NCI-H2171 treated with DMSO at 0.1 percent for 48 hours (cell line): ENCODE measurements at places on chromosomes 4 and X.
A peak's percentile ranks its signal among the peaks of the same experiment; 100 is the strongest.

GRCh38 chrX:78314561-78314960, 12.8 kb downstream of the CYSLTR1 start:
- no peak for DNase-seq

GRCh38 chr4:14359991-14360390, 642.3 kb upstream of the CPEB2 start:
- DNase-seq = no peak

- no peak for DNase-seq
Observed at GRCh38 chrX:72395237-72395636, 89.5 kb upstream of the CITED1 start.

GRCh38 chrX:118807151-118808017, 16.2 kb upstream of the ZCCHC12 start:
- DNase-seq = peak; percentile 0

- peak; percentile 89 for DNase-seq
Observed at GRCh38 chr4:140151699-140152012, 2.3 kb downstream of the MAML3 start.

GRCh38 chr4:186651181-186651603, 72.5 kb downstream of the FAT1 start:
- no peak for DNase-seq

DNA sequence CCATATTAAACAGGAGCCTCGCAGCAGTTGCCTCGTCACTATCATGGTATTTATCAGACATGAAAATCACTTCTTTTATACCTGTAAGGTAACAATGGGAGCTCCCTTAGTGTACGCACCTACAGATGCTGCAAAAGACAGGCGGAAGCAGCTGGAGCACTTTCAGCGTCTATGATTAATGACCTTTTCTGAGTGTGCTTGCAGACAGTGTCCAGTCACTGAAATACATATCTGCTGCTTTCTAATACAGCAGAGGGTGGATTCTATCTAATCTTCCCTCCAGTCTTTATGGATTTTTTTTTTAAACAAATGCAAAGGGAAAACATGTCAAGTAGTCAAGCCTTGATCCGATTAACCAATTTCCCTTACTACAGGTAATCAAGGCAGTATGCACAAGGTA, 24.1 kb downstream of the DCTD start:
- DNase-seq = no peak

GRCh38 chr4:133968174-133968573, 233.4 kb downstream of the PABPC4L start:
- DNase-seq = no peak

- DNase-seq = no peak
Observed at GRCh38 chr4:83054928-83055327, 19.9 kb downstream of the COPS4 start.

- no peak for DNase-seq
Observed at GRCh38 chr4:25913056-25913850, 767 bp upstream of the SMIM20 start.

- DNase-seq = no peak
Observed at GRCh38 chrX:106692425-106693065, 34.0 kb upstream of the RNF128 start.

DNA sequence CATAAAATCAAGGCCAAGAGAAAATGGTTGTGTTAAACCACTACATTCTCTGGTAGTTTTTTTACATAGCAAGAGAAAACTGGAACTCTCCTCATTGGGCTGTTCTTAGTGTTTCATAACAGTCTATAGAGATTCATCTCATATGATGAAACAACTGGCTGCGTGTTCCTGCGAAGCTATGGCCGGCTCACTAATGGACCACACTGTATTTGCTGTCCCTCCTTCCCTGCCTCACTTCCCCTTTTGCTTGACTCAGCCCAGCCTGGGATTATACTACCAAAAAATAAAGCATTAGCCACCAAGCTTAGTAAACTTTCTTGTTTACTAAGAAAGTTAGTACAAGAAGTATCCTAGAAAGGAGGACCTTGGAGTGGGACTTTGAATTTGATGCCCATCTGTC, 31.6 kb upstream of the LSM6 start:
- DNase-seq = no peak

- DNase-seq = no peak
Observed at GRCh38 chr4:48651914-48652313, 128.2 kb downstream of the FRYL start.

GRCh38 chr4:55125087-55125721, at the start of gene KDR:
Gene KDR (minus strand): TSS chr4:55125595. CDS start chr4:55125293, 302 bp downstream.
- no peak for DNase-seq

DNA sequence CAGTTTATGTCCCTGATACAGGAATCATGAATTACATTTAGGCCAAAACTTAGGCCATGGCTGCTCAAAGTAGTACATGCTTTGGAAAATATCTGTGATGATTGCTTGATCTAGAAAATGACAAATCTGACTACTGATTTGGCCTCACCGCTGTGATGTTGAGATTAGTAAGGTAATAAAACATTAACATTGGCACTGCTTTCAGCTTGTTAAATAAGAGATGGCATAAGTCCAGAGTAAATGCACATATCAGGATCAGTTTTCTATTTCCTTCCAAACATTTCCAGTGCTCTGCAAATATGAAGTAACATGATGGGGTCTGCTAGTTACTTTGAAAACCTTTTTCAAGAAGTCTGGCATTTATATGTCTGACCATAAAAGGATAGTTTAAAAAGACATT, 687.3 kb upstream of the ACTRT1 start:
- no peak for DNase-seq

DNA sequence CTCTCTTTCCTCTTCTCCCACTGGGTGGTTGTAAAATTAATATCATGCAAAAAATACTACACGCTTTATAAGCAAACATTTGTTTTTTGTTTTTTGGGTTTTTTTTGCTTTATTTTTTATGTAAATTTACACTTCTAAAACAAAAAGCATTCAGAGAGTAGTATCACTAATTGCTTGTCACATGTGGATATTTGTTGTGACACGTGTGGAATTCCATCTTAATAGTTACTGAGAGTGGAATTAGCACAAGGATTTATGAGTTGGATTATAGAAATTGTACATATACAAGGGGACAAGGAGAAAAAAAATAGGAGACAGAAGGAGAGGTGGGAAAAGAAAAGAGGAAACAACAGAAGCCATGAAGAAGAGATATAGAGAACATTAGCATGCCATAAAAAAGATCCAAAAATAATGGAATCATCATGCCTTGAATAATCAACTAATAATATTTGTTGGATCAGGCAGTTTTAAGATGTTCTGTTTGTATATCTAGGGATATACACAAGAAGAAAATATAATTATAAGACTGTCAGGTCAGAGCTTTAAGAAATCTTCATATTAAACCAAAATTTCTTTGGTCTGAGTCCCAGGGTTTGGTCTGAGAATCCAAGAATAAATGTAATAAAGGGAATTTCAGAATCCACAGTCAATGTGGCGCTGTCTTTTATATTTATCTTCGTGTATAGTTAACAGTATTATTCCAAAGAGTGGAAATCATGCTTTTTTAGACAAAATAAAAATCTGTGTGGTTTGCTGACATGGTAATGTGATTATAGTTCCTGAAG, 98.5 kb upstream of the INTU start:
- DNase-seq = no peak

DNA sequence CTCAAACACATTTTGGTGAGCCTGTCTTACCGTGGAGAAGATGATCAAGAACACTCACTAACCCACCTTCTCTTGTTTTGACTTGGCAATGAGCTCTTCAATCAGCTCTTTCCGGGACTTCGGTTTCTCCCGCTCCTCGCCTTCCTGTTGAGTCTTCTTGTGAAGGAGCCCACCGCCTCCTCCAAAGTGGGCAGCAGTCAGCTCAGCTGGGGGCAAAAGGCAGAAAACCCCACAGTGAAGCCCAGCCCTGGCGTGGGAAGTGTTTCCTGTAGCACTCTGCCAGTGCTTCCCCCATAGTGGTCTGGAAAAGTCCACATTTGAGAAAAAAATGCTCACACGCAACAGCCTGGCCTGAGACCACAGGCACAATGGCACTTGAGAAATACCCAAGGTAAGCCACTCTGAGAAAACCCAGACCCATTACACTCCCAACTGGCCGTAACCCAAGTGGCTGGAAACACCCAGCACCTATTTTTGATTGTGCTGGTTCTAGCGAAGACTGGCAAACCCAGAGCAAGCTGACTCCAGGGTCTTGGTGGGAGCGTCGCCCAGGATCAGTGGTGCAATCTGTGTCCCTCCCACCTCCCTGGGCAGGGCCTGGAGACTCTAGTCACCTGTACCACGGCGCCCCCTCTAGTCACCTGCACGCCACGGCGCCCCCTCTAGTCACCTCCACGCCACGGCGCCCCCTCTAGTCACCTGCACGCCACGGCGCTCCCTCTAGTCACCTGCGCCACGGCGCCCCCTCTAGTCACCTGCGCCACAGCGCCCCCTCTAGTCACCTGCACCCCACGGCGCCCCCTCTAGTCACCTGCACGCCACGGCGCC, 8.6 kb downstream of the NOP14 start:
- no peak for DNase-seq

DNA sequence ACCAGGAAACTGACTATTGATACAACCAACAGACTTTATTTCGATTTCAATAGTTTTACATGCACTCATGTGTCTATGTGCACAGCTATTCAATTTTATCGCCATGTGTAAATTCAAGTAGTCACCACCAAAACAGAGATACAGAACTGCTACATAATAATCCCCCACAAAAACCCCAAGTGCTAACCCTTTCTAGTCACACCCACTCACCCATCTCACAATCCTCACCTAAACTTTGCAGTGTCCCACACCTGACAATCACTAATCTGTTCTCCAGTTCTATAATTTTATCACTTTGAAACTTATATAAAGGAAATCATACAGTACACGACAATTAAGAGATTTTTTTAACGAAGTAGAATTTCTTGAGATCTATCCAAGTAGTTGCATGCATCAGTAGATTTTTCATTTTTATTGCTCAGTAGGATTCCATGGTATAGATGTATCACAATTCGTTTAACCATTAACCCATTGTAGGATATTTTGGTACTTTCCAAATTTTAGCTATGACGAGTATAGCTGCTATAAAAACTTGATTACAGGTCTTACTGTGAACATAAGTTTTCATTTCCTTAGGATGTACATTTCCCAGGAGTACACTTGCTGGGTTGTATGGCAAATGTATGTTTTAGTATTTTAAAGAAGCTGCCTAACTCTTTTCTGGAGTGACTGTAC, 85.9 kb downstream of the CASK start:
- no peak for DNase-seq

- no peak for DNase-seq
Observed at GRCh38 chr4:133799717-133800315, 401.8 kb downstream of the PABPC4L start.

GRCh38 chrX:460823-461640, 74.3 kb upstream of the PPP2R3B start:
- DNase-seq = no peak

GRCh38 chr4:157992038-157992705, 180.7 kb downstream of the GASK1B start:
- DNase-seq = peak; percentile 42

GRCh38 chr4:18021470-18021719, 160 bp downstream of the LCORL start:
- no peak for DNase-seq

GRCh38 chr4:98932539-98932938, 3.6 kb upstream of the EIF4E start:
- no peak for DNase-seq

DNA sequence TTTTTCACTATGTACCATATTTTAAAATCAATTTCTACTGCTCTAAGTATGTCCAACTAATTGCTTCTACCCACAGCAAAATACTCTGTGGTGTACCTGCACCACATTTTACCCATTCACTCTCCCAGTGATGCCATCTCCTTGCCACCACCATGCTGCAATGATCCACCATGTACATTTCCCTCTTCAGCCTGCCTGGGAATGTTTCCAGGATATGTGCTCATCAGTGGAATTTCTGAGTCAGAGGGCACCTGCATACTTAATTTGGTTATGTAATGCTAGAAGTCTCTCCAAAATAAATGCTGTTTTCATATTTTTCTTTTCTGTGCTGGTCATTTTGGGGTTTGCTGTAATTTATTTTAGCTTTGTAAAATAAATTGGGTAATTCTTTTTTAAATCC, 33.2 kb upstream of the OCIAD2 start:
- DNase-seq = no peak

GRCh38 chr4:68287704-68288392, 42.4 kb upstream of the TMPRSS11B start:
- no peak for DNase-seq

DNA sequence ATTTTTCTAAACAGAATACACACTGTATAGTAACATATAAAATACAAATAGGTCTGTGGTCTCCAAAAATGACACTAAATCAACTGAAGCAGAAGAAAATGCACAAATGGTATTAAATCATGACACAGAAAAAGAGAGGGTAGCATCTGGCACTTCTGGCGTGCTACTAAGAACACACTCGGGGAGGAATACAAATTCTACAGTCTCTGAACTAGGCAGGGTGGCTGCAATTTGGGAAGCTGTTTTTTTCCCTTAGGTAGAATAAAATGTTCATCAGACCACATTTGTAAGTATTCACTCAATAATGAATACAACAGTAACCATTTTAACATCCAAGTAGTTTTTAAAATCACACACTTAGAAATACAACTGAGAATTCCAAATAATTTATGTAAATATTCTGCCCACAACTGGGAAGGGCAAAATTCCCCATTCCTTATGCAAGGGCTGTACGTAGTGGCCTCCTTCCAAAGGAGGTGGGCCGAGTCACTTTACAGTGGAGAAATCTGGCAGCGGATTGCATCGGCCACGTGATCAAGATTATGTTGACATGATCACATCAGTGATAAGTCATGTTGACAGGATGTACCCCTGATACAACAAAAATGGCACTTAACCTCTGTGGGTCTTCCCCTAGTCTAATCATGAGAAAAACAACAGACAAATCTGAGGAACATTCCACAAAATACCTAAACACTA, 101.1 kb downstream of the TSPAN5 start:
- peak; percentile 83 for DNase-seq

DNA sequence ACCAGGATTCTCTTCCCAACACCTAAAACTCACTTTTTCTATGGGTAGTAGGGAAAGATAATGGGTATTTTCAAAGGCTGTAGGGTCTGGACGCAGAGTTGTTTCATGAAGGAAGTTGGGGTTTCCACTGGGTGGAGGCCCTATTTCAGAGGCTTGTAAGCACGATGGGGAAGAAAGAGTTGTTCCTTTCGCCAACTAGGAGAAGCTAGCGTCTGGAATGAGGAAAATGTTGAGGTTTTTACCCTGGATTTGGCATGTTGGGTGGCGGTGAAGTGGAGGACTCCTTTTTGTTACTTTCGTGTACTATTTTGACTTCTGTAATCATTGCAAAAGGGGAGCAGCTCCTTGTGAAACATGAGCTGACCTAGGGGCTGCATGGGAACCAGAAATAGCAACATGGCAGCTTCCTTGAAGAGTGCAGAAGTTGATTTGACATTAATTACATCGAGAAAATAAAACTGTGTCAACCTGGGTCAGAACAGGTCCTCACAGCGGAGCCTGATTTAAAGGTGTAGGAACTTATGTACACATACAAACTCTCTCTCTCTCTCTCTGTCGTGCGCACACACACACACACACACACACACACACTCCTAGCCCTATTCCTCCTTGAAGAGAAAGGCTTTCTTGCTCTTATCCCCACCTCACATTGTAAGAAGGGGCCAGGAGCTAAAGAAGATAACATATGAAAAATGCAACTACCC, 19.1 kb downstream of the VSIG4 start:
- no peak for DNase-seq
